Astrocyte of the cerebellum (primary cell): ENCODE measurements at places on chromosomes 16 and 17.

- DNase-seq: no peak
Observed at GRCh38 chr17:6775871-6776405, at the start of gene FBXO39. Gene FBXO39, plus strand, starts transcription at chr17:6776215. Its CDS starts 3,654 bp downstream, at chr17:6779869.

DNA sequence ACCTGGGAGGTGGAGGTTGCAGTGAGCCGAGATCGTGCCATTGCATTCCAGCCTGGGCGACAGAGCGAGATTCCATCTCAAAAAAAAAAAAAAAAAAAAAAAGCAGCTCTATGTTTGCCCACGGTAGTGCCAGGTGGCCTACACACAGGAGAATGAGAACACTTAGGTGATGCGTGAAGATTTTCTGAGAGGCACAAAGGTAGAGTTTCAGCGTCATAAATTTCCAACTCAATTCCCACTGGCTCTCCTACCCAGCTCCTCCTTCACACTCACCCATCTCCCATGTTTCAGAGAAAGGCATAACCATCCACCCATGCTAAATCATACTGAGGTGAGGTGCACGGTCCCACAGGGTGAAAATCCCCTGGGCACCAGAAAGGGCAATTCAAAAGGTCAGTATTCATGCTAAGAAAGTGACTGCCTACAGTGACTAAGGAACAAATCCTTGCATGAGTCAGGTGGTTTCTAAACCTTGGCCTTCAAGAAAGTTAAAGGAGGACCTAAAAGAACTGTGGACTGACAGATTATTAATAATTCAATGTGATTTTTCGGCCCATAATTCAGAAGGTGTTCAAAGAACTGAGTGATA lies 4.8 kb downstream of the DCAKD start:
- no peak for DNase-seq

DNA sequence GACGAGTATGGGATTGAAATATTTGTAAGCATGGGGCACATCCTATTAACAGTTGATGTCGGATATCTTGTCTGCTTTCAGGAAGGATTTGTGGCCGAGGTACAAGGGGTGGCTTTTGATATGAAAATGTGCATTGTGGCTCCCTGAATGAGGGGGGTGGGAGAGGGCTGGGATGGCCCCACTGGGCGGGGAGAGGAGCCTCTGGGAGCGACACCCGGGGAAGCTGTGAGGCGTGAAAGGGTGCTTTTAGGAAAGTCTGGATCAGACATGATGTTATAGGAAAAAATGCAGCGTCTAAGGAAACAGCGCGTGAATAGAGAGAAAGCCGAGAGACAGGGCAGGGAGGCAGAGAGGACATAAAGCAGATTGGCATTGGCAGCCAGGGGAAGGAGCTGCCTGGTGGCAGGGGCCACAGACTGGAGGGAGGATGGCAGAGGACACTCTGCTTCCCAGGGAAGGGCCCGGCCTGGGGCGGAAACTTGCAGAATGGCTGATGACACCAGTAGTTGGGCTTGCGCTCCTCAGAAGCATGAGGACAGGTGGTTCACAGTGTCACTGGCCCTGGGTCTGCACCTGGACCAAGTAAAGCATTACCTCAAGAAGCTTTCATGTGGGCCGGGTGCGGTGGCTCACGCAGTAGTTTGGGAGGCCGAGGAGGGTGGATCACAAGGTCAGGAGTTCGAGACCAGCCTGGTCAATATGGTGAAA lies 95.7 kb downstream of the NTN1 start:
- DNase-seq: no peak

- no peak for DNase-seq
Observed at GRCh38 chr17:2136241-2136640, 81.3 kb downstream of the HIC1 start.

DNA sequence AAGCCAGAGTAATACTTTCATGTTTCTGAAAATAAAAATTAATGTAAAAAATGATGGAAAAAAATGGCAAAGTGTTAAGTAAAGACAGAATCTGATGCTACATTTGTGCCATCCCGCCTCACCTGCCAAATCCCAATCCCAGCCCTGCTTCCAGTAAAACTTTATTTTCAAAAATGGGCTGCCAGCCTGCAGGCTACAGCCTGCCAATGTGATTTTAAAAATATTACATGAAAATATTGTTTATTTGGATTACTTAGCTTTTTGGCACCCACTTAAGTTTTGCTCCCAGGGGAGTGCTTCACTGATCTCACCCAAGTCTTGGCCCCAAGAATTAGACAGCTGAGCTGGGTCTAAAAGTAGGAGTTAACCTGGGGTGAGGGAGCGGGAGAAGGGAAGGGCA lies 112.8 kb downstream of the C16orf78 start:
- DNase-seq: no peak
